ENCODE measurements at places on chromosomes 5 and 9.

DNA sequence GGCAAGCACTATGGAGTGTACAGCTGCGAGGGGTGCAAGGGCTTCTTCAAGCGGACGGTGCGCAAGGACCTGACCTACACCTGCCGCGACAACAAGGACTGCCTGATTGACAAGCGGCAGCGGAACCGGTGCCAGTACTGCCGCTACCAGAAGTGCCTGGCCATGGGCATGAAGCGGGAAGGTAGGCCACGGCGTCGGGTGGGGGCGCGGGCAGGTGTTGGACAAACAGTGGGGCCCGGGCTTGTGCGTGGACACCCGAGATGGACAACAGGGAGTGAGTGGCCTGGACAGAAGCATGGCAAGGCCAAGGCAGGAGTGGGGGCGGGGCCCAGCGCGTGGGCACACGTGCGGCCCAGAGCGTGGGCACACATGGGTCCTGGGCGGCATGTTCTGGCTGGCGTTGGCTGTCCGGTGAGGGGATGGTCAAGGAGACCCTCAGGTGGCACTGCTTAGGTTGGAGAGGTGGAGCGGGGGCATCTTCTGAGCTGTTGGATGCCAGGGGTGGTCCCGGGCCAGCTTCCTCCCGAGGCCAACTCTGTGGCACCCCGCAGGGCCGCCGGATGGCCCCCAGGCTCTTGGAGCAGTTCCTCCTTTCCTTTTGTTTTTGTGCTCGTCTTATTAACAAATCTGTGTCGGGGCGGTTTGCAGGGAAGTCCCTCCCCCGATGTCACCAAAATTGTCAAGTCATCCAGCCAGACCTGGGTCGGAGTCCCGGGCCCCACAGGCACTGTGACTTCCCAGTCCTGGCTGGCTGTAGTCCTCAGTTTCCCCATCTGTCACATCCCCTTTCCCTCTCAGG is 82.9 kb downstream of the RXRA start:
- DNase-seq: peak; percentile 73

DNA sequence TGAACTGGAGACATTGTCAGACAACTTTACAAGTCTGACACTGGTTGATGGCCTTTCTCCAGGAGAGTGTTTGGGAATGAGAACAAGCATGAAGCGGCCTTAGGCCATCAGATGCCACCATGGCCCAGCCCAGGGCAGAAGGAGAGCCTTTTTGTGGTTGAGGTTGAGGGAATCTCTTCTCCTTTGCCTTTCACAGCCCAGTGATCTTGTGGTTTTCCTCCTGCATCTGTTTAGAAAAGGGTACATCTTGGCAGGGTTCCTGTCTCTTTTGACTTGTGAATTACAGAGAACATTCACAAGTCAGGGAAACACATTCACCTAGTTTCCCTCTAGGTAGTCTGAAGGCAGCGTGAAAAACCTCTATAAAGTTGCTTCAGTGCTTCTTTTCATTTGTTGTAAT is 27.5 kb downstream of the DMRT2 start:
- no peak for DNase-seq

GRCh38 chr5:145750199-145750598 is 84.9 kb downstream of the PRELID2 start:
- no peak for DNase-seq

DNA sequence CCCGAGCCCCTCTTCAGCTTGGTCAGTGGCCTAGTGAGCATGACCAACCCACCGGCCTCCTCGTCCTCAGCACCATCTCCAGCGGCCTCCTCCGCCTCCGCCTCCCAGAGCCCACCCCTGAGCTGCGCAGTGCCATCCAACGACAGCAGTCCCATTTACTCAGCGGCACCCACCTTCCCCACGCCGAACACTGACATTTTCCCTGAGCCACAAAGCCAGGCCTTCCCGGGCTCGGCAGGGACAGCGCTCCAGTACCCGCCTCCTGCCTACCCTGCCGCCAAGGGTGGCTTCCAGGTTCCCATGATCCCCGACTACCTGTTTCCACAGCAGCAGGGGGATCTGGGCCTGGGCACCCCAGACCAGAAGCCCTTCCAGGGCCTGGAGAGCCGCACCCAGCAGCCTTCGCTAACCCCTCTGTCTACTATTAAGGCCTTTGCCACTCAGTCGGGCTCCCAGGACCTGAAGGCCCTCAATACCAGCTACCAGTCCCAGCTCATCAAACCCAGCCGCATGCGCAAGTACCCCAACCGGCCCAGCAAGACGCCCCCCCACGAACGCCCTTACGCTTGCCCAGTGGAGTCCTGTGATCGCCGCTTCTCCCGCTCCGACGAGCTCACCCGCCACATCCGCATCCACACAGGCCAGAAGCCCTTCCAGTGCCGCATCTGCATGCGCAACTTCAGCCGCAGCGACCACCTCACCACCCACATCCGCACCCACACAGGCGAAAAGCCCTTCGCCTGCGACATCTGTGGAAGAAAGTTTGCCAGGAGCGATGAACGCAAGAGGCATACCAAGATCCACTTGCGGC is 1.8 kb downstream of the EGR1 start:
- peak; percentile 48 for DNase-seq

DNA sequence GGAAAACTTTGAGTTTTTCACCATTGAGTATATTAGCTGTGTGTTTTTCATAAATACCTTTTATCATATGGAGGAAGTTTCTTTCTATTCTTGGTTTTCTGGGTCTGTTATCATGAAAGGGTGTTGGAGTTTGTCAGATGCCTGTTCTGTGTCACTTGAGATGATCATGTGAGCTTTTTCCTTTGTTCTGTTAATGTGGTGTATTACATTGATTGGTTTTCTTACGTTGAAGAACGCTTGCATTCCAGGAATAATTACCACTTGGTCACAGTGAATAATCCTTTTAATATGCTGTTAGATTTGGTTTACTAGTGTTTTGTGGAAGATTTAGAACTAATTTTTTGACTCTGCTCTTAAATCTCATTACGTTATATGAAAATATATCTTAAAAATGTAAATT is 7.8 kb downstream of the PLEKHG4B start:
- no peak for DNase-seq

- DNase-seq: no peak
These were observed 109.0 kb downstream of the ATP10B start for GRCh38 chr5:160743027-160743426.

DNA sequence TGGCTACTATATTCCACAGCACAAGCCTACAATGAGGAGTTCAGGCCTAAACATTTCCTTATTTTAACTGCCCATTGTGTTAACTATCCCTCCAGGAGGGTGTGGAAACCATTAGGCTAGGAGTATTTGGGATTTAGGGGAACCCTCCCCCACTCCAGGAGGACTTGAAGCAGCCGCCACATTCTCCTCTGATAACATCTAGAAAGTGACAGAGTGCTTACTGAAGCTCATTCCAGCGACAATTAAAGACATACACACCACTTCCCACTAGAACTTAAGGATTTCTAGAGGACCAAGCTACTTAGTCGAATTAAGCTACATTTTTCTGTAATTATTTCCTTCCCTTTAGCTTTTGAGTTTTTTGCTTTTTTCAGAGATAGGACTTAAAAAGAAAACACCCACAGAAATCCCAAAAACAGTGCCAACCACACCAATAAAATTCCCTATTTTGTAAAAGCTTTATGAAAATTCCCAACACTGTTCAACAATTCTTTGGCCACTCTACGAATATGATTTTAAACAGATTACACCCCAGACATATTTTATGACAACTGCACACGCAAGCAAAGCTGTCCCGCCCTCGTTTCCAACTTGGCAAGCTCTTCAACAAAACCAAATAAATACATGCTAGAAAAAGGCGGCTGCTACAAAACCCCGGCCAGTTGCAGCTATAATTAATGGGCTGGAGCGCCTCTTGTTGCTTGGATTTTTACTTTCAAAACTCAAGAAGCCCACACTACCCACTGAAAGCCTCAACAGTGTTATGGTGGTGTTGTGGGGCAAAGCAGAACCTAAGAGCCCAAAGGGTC is 4.5 kb downstream of the ROR2 start:
- peak; percentile 56 for DNase-seq
